ENCODE measurements at places on chromosomes 6 and 20.

DNA sequence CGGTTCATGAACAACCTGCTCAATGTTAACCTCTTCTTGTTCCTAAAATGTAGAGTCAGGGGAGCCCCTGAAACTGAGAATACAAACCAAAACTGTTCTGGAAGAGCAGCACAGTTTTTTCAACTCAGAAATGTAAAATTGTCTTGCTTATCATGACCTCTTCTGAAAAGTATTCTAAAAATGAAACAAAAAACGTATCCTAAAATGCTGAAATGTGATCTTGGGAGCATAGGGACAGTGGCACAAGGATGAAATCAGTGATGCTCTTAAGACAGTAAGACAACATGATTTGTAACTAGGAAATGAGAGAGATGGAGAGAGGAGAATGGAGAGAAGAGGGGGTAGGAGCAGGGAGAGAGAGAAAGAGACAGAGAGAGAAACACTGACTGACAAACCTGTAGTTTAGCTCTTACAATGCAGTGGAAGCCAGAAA, 27.5 kb downstream of the NCOA7 start:
- no peak for DNase-seq

DNA sequence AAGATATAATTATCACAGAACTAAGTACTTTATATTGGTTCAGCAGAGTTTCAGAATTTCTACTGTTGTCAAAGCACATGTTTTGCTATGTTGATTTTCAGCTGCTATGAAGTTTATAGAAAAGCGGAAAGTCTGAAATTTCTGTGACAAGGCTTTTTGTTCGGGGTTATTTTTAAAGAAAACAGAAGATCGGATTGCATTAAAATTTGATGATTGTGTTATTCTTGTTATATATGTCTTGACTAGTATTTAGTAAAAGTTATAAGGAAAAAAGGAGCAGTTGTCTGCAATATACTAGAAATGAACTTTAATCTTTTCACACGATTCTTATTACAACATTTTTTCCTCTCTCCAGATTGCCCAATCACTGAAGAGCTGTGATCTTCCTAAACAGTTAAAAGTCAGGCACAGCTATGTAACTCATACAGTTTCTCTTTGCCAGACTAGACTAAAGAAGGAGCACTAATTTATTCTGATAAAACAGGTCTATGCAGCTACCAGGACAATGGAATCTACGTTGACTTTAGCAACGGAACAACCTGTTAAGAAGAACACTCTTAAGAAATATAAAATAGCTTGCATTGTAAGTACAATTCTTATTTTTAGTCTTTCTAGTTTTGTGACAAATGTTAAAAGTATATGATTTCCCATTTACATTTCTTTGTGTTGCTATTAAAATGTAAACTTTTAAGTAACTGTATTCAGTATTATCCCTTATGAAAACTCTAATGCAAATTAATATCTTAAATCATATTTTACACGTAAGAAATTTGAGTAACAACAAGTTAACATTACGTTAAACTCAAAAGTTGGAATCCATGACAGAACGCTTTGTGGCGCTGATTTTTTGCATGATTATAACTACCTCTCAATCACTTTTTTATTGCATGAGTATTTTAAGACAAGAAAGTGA, at the start of gene ENPP3:
Gene ENPP3, plus strand, starts transcription at position 423 of the 913 bp plus-strand sequence. Its CDS starts 83 bp downstream, at position 506.
- no peak for DNase-seq

DNA sequence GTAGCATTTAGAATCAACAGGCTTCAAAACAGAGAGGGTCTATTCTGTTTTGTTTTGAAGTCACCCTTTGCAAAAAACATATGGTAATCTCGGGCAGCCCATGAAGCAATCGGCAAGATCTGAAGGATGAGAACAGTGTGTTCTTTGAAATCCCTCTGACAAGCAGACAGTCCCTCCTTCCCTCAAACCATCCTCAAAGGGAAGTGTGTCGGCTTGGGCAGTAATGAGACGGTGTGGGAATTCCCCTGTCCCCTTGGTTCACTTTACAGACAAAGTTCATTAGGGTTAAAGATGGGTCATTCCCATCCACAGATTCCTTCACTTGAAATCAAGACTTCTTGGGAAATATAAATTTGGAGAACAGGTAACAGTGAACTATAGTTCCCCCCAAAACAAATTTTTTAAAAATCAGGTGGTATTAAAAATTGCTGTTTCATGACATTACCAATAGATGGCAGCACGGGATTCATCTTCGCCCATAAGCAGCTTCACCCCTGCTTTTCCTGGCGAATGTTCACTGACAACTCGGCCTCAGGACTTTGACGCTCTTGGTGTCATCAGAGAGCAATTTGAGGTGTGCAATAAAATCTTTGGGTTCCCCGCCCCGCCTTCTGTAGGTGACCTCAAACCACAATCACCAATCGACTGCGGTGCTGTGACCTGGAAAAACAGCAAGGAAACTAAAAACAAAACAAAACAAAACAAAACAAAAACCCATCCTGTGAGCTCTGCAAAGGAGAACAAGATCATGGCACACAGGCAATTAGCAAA, 159.3 kb upstream of the TNFAIP3 start:
- DNase-seq: peak; percentile 82

- DNase-seq: no peak
These were observed 914 bp upstream of the RANBP9 start for GRCh38 chr6:13712599-13712898.

DNA sequence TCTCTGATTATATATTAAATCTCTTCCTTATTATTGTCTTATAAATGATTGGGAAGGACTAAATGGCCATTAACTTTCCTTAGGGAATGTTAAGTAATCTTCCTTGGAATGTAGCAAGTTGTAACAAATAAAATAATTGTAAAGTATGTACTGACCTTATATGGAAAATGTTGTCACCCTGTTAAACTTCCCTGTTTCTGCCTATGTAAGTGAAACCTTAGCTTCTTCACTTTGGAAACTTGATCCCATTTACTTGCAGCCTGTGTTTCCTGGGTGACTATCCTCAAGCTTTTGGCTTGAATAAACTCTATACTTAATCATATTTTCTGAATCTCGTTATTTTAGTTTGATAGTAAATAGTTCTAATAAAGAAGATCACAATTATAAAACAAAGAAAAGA, 519.5 kb upstream of the PTCHD4 start:
- DNase-seq: no peak

DNA sequence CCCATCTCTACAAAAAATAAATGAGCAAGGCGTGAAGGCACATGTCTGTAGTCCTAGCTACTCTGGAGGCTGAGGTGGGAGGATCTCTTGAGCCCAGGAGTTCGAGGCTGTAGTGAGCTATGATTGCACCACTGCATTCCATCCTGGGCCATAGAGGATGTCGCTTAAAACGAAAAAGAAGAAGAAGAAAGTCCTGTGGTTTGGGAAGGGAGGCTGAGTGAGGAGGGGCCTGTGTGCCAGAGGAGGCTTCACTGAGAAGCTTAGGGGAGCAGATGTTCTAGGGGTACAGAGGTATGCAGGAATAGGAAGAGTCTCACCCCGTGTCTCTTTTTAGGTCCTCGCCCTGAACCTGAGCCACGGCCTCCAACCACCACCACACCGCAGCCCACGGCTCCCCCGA, 4.2 kb downstream of the MMP9 start:
- no peak for DNase-seq

- DNase-seq: no peak
These were observed 6.4 kb downstream of the RPS12 start for GRCh38 chr6:132820629-132821381.

GRCh38 chr6:90939906-90940305, 353.0 kb upstream of the MAP3K7 start:
- no peak for DNase-seq

DNA sequence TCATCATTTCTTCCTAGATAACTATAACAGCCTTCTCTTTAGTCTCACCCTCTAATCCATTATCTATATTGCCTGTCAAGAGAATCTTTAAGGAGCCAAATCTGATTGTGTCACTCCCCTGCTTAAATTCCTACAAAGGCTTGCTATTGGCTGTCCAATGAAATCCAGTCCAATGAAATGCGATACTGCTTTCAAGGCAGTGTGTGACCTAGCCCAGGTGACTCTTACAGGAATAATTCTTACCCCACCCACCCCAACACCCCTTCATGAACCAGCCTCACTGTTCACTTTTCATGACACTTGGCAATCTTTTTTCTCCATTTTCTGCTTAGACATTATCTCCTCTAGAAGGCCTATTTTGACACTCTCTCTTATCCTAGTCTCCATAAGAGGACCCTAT, 163.3 kb upstream of the MARCKS start:
- DNase-seq: no peak

DNA sequence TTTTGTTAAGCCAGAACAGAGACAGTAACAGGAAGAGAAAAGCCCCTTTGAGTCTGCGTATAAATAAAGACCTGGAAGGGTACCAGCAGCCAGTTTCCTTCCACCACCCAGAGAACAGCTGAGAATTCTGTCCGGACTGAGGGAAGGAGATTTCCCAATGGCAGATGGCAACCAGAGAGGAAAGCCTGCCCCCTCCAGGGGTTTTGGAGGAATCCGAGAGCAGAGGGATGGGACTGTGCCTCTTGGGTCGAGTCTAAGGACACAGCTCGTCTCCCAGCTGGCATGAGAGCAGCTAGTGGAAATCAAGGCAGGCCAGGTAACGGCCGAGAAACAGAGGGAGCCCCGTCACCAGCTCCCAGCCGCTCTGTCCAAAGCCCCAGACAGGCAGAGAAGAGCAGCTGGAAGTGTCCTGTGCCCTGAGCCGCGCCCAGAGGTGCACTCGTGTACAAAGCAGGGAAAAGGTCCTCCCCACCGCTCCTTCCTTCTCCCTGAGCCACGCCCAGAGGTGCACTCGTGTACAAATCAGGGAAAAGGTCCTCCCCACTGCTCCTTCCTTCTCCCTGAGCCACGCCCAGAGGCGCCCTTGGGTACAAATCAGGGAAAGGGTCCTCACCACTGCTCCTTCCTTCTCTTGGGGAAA, 134.0 kb upstream of the SNX9 start:
- DNase-seq: peak; percentile 62

- no peak for DNase-seq
These were observed 81.3 kb downstream of the C6orf52 start for GRCh38 chr6:10613077-10613476.

- DNase-seq: no peak
These were observed 45.2 kb downstream of the BACH2 start for GRCh38 chr6:90251295-90251992.

DNA sequence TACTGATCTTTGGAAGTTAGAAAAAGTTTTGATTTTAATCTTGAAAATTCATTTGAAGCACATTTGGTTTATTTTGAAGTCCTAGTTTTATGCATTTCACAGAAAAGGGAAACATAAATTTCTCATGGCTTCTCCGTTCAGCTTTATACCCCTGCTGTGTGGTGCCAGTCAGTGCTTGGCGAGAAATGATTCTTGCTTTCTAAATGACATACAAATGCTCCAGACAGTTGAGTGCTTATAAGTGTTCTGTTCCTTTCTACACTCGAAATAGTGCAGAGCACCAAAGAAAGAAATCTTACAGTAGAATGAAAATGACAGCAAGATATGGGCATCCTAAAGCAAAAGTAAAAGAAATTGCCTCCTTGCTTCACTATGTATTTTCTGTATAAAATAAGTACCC, 9.0 kb upstream of the ZNF292 start:
- DNase-seq: no peak

DNA sequence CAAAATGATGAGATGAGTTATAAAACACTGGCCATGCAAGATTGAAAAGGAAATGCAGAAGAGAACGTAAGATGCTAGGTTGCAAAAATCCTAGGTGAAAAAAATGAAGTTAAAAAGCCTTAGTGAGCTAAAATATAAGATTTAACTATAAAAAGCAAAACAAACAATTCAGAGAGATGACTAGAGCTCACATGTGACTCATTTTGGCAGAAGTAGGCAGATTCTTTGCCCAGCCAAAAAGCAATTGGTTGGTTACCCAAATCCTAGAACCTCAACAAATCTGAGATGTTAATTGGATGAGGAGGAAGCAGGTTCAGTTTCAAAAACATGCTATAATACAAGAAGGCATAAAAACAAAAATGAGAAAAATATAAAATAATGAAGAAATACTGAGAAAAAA, 249.1 kb downstream of the OGFRL1 start:
- no peak for DNase-seq

DNA sequence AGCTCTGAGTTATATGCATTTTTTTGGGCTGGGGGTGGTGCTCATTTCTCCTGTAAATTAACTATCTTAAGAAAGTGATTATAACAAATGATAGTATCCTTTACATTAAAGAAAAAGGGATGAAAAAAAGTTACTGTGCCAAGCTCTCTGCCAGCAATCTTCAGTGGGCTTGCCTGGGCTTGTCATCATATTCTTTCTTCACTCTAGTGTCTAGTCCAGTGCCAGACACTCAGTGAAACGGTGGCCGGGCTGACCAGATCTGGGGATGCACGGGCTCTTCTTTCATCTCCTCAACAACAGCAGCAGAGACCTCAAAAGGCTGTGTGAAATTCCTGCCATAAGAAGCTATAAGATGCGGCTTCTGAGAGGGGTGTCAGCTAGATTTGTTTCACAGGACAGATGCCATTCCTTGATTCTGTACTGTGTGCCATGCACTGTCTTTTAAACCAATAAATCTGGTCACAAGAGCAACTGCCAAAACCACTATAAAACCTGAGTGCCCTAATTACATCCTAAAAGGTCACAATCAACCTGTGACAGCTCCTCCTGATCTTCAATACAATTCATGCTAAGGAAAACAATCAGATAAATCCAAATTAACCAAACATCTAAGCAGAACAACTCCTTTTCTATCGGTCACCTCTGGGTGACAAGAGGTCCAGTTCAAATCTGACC, 12.1 kb downstream of the EXOC2 start:
- no peak for DNase-seq

GRCh38 chr6:87628881-87629280, 38.9 kb downstream of the ORC3 start:
- no peak for DNase-seq

DNA sequence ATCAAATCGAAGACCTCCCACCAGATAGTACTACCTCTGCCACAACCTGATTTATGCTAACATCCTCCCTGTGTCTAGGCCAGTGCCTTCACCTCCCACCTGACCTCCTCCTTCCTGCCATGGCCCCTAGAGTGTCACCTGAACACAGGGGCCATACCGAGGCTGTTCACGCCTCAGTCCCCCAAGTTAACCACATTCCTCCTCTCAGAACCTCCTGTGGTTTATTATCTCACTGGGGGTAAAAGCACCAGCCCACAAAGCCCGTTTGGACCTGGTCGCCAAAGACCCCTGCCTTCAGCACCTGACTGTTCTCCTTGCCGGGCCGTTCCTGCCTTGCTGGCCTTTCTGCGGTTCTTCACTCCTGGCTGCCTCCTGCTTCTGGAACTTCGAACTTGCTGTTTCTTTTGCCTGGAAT, 13.7 kb downstream of the MAS1 start:
- DNase-seq: no peak

- no peak for DNase-seq
These were observed 28.8 kb downstream of the GCM1 start for GRCh38 chr6:53119772-53120409.

- DNase-seq: peak; percentile 72
These were observed 107.3 kb downstream of the SYCP2 start for GRCh38 chr20:59825944-59826759.
